ENCODE measurements at places on chromosomes 3 and 15.

GRCh38 chr3:37097776-37098175, 76.6 kb downstream of the LRRFIP2 start:
- no peak for DNase-seq

- DNase-seq, result no peak
Observed at GRCh38 chr15:51677021-51677420, 4.3 kb upstream of the SCG3 start.

- no peak for DNase-seq
Observed at GRCh38 chr3:111605018-111605417, 9.9 kb upstream of the ZBED2 start.

DNA sequence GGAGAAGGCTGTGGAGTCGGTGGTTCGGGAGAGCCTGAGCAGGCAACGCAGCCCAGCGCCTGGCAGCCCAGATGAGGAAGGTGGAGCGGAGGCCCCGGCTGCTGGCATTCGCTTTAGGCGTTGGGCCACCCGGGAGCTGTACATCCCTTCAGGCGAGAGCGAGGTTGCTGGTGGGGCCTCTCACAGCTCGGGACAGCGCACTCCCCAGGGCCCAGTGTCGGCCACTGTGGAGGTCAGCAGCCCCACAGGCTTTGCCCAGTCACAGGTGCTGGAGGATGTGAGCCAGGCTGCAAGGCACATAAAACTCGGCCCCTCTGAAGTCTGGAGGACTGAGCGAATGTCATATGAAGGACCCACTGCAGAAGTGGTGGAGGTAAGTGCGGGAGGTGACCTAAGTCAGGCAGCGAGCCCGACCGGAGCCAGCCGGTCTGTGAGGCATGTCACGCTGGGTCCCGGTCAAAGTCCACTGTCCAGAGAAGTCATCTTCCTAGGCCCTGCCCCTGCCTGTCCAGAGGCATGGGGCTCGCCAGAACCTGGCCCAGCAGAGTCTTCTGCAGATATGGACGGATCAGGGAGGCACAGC, 26.7 kb downstream of the SYNM start:
- no peak for DNase-seq

DNA sequence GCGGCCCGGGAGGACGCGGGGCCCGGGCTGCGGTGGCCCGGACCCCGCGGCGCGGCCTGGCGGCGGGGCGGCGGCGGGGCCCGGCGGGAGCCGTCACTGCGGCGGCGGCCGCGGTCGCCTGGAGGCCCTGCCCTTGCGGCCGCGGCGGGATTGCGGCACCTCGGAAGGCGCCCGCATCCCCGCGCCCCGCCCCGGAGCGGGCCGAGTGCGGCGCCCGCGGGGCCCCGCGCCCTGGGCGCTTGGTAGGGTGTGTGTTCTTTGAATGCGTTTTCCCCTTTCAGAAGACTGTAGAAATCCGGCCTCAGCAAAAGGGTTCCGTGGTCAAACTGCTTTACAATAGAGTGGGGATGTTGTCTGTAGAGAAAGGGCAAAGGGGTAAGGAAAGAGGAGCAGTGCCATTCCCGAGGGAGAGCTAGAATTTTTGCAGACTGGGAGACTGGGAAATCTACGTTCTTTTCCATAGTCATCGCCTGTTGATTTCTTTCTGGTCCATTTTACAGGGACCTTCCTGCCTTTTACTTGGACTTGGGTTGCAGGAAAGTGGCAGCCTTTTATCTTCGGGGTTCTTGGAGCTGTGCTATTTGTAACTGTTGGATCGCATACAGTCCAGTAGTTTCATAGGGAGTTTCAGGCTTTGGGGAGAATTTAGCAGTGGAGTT, 630 bp downstream of the SNRK start:
- DNase-seq, result no peak

DNA sequence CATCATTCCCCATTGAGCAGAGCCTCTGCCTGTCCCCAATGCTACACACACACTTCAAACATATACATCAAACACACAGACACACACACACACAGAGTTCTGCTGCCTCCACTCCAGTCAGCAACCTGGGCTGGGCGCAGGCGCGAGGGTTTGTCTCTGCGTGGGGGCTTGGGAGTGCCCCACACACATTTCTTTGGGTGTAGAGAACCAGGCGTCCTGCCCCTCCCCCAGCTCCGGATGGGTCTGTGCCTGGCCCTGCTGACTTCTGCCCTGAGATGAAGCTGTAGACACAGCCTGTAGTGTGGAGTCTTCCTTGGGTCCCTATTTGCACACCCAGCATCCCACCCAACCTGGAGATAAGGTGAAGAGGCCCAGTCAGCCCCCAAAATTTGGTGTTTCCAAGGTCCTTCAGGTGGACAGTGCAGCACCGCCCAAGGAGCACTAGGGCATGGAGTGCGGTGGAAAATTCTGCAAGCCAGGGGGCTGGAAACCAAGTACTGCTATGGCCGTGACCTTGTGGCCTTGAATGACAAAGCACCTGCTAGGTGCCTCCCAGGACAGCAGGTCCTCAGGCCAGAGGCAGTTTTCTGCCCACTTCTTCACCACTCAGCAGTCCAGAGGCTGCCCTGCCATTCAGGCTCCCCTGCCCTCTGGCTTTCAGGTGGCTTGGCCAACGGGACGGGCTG, 26.8 kb downstream of the FBXW12 start:
- peak; percentile 11 for DNase-seq

DNA sequence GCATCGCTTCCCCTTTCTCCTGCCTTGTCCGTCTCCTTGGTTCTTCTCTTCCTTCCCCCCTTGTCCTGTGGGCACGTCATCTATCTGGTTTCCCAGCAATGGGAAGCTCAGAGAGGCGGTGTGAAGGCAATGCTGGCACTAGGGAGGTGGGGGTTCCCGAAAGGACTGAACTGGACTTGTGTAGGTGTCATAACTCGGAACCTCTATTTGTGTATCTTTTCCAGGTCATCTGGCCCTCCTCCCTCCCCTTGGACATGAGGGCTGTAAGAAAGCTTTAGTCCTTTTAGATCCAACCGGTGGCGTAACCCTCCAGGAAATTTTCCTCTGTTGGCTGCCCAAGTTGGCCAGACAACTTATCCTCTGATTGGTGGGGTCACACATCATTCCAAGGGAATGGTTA, 231.5 kb upstream of the TLE3 start:
- DNase-seq, result no peak

GRCh38 chr3:108037770-108038169, 53.1 kb downstream of the CD47 start:
- no peak for DNase-seq

DNA sequence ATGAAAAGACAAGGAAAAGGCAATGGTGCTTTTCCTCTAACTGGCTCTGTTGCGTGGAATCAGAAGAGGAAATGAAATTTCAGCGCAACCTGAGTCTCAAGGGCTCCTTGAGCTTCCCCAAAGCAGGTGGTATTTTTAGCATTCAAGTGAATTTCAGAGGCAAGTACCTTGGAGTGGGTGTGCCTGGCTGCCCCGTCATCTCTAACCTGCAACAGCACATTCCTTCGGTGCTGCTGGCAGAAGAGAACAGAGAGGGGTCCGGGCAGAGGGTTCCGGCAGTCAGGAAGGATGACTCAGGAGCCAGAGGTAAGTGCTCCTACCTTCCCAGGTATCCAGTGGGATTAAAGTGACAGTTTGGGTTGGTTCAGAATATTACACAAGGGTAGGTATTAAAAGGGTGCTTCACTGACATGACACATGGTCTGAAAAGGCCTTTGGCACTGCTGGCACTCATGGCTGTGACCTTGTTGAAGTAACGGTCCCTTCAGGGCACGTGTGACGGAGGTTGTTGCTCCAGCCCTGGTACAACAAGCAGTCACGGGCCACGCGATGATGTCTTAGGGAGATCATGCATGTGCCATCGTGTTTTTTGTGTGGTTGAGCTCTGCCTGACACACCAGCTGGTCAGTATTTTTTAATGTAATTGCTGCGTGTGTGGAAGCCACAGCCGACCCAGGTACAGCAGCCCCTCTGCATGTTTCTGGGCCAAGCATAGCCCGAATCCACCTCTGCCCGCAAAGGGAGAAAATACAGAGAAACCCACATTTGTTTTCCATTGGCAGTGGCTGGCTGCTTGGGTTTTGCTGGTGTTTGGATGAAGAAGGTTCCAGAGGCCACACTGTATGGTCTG, 75.7 kb downstream of the LRRK1 start:
- no peak for DNase-seq

DNA sequence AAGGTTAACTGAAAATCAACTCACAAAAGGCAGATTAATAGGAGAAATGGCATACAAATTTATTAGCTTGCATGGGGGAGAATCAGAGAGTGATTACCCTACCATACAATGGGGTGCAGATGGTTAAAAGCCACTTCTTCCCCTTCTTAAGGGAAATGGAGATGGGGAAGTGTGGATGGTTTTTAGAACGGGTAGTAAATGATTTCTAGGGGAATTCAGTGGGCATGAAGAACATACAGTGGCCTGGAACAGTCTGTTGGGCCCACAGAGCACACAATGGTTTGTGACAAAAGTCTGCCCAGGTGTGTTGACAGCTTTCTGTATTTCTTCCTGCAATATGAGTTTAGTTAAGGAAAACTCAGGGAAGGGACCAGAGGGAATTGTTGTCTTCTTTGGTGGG, 61.0 kb downstream of the C3orf80 start:
- DNase-seq, result no peak

- no peak for DNase-seq
Observed at GRCh38 chr15:90436952-90437351, 48.9 kb downstream of the IQGAP1 start.

DNA sequence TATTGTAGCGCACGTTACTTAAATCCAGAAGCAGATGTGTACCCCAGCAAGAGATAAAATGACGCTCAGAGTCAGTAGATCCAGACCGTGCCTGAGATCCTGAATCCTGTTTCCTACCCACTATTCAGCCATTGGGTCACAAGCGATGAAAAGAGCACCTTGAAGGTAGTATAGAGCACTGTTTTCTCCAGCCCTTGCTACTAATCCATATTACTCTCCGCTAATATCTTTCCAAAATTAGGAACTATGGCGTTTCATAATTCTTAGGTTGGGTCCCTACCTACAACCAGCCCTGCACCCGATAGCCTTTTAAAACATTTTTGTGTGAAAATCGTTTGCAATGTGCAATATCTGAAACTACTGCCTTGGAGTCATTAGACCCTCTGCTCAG, 596 bp downstream of the BTD start:
- no peak for DNase-seq

DNA sequence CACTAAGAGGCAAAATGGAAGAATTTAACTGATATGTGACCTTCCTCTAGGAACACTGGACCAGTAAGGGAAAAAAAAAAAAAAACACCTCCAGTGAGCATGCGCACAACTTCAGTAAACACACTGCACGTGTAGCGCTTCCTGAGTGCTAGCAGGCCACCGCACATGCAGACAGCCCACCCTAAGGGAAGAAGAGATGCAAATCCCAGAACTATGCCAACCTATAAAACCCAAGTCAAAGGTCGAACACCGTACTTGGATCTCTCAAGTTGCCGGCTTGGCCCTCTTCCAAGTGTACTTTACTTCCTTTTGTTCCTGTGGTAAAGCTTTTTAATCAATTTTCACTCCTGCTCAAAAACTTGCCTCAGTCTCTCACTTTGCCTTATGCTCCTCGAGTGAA, 64.5 kb upstream of the CADPS start:
- no peak for DNase-seq

DNA sequence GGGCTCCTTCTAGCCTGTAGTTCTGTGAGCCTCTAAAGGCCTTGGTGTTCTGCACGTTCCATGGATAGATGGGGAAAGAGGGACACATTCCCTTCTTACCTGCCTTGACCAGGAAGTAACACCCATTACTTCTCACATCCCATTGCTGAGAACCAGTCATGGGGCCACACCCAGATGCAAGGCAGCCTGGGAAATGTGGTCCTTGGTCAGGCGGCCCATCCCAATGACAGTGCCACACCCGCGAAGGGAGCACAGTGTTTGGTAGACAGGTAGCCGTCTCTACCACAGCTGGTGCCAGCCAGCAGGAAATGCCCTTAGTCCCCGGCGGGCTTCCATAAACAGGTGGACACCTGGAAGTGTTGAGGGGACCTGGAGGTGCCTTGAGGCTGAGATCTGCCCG, 23.2 kb upstream of the LCTL start:
- no peak for DNase-seq

GRCh38 chr15:88419830-88420229, 47.4 kb downstream of the MRPL46 start:
- no peak for DNase-seq

- DNase-seq, result no peak
Observed at GRCh38 chr3:52792961-52793695, 1.5 kb upstream of the ITIH3 start.

DNA sequence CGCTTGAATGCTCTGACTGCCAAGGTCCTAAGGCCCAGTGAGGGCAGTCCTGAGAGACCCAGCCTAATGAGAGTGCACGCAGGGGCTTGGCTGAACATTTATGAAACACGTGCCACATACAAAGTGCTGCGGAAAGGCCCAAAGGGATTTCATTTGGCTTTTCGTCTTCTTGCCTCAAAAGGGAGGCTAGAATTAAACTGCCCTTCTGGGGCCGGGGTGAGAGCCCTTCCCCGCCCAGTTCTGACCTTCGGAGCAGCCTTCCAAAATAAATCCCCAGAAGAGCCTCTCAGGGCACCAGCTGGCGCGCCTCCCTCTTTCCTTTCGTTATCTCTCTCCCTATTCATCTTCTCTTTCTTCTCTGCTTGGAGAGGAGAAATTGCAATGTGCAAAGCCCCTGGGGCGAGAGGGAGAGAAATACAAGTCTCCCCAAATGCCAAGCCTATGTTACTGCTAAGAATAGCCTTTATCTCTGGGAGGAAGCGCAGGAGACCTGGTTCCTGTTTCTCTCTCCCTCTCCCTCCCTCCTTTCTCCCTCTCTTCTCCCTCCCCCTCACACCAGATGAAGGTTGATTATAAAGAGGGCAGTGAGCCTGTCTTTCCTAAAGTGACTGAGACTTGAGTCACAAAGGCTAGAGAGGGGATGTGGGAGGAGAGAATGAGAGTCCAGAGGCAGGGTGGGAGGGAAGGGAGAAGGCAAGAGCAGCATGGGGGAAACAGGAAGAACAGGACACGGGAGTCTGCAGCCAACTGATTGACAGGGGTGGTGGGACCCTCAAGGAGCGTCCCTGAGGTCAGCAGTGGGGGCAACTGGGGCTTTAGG, 36.7 kb upstream of the NDUFB4 start:
- no peak for DNase-seq

GRCh38 chr15:82921242-82921641, 31.3 kb downstream of the HOMER2 start:
- DNase-seq, result no peak

DNA sequence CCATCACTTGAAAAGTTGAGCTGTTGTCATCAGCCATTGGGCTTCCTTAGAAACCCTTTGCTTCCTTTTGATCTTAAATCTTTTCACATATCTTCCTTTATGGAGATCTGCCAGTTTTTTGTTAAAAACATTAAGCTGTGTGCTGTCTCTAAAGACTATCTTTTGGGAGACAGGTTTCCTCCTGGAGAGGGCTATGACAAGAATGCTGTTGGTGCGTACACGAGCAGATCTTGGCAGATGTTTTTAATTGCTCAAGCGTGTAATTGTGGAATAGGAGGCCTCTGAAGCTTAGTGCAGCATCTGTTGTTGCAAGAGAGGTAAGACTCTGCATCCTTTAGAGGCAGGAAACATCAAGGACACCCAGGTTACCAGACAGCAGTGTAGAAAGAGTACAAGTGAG, 56.8 kb downstream of the PHLDB2 start:
- DNase-seq, result no peak

GRCh38 chr3:181006541-181006940, 17.0 kb upstream of the DNAJC19 start:
- no peak for DNase-seq

- DNase-seq, result no peak
Observed at GRCh38 chr3:35071772-35072171, 567.6 kb upstream of the ARPP21 start.
